ENCODE measurements at places on chromosomes 3 and 15. TPM values are rescaled to one million over a fixed set of nuclear protein-coding genes. Genes with fewer than 3 reads are reported as not detected.
A peak's percentile ranks its signal among the peaks of the same experiment; 100 is the strongest.

LYSMD2 gene
- polyA plus RNA-seq: 0.05 TPM

CLSTN2 gene
- polyA plus RNA-seq: not detected

- no peak overlapping the region for H3K4me3 ChIP-seq
- H3K27me3 ChIP-seq: no peaks in the 10 kb centered on the region
- no peak for DNase-seq
- H3K4me1 ChIP-seq: no peaks in the 10 kb centered on the region
Measured at GRCh38 chr3:177713928-177714900, 516.9 kb upstream of the TBL1XR1 start.

DNA sequence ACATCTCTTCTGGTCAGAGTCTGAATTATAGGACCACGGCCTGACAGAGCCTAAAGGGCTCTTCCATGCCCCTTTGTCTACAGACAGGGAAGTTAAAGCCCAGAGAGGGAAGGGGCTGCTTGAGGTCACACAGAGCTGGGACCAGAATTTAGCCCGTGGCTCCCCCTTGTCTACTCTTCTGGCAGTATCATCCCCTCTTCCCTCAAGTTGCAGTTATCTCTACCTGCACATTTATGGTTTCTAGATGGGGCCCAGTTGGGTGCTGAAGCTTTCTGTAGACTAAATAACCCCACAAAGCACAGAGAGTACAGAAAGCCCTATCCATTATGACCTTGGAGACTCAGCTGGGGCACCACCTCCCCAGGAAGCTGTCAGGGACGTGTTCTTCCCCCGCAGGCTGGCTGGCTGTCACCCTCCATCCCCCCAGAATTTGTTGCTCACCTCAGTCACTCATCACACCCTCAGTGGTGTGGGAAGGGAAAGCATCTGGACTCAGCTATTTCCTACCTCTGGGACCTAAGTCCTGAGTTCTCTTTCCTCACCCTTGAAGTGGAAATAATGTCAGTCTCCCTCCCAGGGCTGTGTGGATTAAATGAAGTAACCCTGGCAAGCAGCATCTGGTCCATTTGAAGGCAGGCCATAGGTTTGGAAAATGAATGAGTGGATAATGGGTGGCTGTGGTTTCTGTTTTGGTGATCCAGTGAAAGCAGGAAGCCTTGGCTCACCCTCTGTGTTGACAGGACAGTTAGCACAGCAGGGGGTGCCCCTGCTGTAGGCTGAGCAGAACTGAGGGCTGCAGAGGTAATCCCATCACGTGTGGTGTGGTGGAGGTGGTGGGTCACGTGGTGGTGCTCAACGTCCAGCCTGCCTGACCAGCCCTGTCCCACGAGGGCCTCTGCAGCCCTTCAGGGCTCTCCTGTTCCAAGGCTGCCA, 16.3 kb downstream of the ACOX2 start:
- peaks cover 91% of the 10 kb centered on the region for H3K4me1 ChIP-seq
- H3K36me3 ChIP-seq: peaks cover 6% of the 10 kb centered on the region
- no peaks in the 10 kb centered on the region for H3K27me3 ChIP-seq
- peak overlapping the region; percentile 88 for H3K27ac ChIP-seq
- DNase-seq: peak; percentile 81
- peak overlapping the region; percentile 17 for H3K4me3 ChIP-seq

ATP13A5 gene
- not detected for polyA plus RNA-seq

DNA sequence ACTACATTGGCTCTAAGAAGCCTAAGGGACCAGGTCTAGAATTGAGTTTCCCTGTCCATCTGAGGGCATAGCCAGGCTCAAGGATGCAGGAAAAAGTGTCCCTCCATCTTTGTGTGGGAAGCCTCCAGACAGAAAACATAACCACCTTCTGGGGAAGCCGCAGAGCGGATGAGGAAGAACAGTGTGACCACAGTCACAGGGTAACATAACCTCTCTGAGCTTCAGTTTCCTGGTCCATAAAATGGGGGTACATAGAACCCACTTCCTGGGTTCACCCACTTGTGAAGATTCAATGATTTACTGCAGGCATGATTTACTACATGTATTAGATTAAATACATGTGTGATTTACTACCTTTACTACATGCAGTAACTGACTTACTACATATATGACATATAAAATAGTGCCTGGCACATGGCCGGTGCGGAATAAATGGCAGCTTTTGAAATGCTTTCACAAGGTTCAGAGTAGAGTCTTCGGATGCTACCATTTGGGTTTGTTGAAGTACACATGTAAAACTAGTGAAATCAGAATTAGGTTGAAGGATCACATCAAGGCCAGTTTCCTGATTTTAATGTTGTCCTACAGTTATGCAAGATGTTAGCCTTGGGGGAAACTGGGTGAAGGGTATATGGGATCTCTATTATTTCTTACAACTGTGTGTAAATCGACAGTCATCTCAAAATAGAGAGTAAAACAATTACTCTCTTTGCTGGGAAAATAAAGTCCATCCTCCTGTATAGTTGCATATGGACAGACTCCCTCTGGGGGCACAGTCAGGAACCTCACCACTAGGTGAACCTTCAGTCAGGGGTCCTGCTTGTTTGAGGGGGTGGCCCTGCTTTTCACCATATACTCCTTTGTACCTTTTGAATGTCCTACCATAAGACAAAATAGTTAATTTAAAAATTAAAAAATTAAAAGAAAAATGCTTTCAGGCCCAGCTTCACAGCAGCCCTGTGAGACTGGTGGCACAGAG, 86.0 kb downstream of the SEMA5B start:
- H3K27ac ChIP-seq: no peak overlapping the region
- no peak overlapping the region for H3K4me3 ChIP-seq
- peaks cover 18% of the 10 kb centered on the region for H3K4me1 ChIP-seq
- no peaks in the 10 kb centered on the region for H3K27me3 ChIP-seq
